ENCODE measurements at places on chromosomes 5 and 9.
A peak's percentile ranks its signal among the peaks of the same experiment; 100 is the strongest.

- DNase-seq: no peak
These were observed 18.3 kb upstream of the CARTPT start for GRCh38 chr5:71700803-71701202.

GRCh38 chr5:167716126-167716775, 575.2 kb upstream of the WWC1 start:
- peak; percentile 77 for DNase-seq

DNA sequence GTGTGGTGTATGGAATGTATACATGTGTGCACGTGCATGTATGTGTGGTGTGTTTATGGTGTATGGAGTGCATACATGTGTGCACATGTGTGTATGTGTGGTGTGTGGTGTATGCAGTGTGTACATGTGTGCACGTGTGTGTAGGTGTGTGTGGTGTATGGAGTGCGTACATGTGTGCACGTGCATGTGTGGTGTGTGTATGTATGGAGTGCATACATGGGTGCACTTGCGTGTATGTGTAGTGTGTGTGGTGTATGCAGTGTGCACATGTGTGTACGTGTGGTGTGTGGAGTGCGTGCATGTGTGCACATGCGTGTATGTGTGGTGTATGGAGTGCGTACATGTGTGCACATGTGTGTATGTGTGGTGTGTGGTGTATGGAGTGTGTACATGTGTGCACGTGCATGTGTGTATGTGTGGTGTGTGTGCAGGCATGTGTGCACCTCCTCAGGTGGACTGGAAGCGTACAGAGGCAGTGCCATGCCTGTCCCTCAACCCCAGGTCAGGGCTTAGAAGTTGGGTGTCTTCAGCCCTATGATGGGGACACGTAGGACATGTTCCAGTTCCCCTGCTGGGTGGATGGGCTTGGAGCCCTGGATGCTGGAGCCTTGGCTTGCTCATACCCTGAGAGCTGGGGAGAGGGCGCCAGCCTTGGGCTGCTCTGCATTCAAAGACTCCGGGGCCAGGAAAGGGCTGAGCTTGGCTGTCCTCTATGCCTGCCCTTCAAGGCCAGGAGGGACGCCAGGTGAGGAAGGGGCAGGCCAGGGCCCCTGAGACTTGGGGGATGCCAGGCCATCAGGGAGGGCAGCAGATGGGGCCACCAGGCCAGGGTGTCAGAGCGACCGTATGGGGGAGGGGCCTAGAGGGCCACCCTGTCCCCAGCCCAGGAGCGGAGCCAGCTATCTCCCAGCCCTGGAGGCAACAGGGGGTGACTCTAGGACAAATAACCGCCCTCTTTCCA, 12.2 kb downstream of the MYMK start:
- DNase-seq: no peak

DNA sequence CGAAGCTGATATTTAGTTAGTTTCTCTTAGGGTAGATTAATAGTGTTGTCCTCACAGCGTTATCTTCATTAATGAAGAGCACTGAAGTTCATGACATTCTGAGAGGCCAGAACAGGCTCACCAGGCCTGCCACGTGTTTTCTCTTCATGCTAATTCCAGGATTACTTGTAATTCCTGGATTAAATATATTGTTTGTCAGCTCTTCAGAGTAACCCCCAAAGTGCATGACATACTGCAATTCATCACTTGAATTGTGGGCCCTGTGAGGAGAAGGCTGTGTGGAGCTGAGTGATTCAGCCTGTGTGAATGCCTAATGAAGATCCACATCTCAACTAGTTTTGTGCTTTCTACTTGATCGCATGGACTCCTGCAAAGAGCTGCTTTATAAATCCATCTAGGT, 401.0 kb upstream of the ADAMTSL1 start:
- no peak for DNase-seq

DNA sequence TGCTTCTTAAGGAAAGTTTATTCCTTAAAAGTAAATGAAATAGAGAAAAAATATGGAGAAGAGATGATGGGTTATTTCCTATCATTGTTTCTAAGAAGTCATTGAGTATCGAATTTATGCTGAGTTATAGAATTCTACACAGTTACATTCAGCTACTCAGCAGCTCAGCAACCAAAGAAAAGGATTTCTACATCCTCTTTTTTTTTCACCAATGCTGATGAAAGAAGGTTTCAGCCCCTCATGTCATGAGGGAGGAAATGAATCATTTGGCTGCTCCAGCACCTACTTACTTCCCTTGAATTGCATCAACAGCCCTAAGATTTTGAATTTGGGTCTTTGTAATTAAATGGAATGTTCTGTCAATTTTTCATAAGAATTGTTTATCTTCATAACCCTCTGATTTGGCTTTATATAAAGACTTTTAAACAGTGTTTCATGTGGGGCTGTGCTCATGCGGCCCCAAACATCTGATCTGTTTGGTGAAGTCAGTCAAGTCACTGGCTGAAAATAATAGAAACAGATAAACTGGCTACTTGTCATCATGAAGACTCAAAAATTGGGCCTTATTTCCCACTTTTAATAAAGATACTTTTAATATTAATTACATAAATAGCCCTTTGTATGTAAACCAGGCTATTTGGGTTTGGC, 18.5 kb upstream of the SNX2 start:
- peak; percentile 80 for DNase-seq

GRCh38 chr9:77472646-77473045, 175.5 kb downstream of the GNA14 start:
- DNase-seq: no peak

- DNase-seq: no peak
These were observed 231.9 kb downstream of the ADAMTSL1 start for GRCh38 chr9:18705796-18706392.

GRCh38 chr5:73482383-73483136, 15.7 kb upstream of the BTF3 start:
- peak; percentile 86 for DNase-seq

DNA sequence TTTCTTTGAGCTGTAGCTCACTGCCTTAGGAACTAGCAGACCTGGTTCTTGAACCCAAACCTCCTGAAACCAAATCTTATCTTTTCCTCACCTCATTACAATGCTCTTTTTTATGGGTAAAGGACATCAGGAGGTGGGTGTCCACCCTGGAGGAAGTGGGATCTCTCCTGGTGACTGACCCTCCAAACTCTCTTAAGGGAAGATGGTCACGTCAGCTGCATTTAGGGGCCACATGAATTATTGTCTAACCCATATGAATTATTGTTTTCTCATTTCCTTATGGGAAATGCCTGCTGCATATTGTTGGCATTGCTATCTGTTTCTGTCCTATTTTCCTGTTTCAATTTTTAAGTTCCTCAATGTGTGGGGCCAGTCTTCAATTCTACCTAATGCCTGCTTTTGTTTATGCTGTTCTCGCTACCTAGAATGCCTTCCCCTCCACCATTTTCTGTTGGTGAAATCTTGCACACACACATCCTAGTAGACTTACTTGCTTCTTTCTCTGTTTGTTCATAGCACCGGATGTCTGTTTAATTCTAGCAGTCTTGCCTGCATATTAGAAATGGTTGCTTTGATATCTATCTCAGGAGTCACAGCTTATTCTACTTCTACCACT, 22.0 kb upstream of the SPINK1 start:
- DNase-seq: no peak
